ENCODE measurements at places on chromosomes 7 and 10.

GRCh38 chr7:69545175-69545574 lies 53.1 kb upstream of the AUTS2 start:
- DNase-seq, result no peak

- DNase-seq, result no peak
Observed at GRCh38 chr10:792792-793100, 103.3 kb upstream of the DIP2C start.

- DNase-seq, result no peak
Observed at GRCh38 chr10:99945263-99945662, 64.5 kb downstream of the DNMBP start.

GRCh38 chr10:123788981-123789380 lies 102.6 kb downstream of the CPXM2 start:
- no peak for DNase-seq

- DNase-seq, result no peak
Observed at GRCh38 chr10:103491729-103492364, 1.7 kb upstream of the NEURL1 start.

- no peak for DNase-seq
Observed at GRCh38 chr10:29830531-29831512, 196.1 kb upstream of the SVIL start.

DNA sequence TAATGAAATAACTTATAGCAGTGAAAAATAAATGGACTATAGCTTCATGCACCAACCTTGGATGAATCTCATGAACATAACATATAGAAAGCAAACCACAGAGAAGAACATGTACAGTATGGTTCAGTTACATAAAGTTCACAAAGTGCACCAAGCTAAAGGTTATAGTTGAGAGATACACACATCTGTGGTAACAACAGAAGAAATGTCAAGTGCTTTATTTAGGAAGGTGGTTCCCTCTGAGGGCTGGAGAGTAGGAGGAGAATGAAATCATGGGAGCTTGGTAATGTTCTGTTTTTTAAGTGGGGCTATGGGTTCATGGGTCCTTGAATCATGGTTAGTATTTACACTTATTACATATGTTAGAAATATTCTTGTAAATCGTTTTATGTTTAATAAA lies 323.3 kb downstream of the PHTF2 start:
- no peak for DNase-seq

All from NCI-H748 treated with DMSO at 0.1 percent for 48 hours (cell line).